ENCODE measurements at places on chromosomes 6 and 20.

DNA sequence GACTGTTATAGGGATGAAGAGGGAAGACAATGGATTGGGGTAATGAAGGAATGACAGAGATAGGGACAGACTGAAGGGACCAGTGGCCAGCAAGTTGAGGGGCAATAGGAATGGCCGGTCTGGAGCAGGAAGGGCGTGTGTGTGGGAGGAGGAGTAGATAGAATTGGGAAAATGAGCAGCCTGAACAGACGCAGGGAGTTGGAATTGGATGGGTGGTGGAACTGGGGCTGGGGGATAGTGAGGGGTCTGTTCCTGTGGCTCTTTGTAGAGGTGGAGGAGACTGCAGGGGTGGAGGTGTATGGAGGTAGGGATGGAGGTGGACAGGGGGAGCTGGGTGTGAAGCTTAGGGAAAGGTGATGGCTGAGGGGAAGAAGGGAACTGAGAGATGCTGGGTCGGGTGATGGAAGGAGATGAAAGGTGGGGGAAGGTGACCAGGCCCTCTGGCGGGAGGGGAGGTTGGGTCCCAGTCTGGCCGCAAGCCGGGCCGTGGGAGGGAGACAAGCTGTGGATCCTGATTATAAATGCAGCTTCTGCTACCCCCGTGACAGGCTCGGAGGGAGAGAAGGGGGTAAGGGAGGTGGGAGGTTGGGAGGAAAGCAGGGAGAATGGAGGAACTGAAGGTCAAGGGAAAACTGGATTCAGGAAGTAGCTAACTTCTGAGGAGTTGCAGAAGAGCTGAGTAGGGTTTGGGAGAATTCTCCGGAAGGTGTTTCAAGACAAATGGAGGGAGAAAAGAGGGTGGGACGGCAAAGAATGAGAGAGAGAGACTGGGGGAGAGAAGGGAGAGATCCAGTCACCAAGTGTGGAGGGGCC lies 5.2 kb downstream of the SYNGAP1 start:
- no peak for DNase-seq

DNA sequence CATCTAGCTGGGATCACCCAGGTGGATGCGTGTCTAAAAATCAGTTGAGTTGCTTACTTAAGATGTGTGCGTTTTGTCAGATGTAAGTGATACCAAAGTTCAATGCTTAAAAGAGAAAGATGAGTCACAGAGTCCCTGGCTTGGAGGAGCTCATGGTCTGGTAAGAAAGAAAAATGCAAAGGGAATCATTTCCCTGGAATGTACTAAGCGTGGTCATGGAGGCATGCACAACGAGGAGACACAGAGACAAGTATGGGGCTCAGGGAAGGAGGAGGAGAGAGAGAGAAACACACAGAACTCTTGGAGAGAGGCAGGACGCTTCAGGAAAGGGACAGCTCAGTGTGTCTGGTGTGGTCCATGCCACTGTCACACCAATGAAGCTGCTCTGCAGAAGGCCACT lies 186.9 kb upstream of the GMDS start:
- peak; percentile 90 for DNase-seq

DNA sequence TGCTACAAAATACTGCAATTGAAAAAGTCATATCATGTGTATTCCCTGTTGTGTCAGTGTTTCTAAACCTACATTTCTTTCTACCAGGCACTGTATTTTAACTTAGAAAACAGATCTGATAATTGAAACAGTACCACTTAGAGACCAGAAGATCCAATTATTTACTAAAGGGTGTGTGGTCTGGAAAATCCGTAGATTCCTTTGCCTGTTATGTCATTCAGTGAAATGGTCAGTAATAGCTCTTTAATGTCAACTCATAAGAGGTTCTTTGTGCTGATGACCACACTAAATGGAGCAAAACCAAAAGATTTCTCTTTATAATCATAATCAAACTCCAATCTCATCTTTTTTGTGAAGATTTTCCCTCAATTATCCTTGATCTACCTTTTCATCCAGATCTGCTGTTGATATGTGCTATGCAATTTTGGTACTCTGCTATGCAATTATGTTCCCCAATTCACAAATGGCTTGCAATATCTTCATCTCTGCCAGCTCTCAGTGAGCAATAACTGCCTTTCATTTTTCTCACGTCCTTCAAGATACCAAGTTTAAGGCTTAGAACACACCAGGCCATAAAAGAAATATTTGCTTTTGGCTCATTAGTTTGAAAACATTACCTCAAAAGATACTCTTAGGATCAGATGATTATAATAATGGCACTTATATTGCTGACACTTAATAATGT lies 165.5 kb downstream of the MOXD1 start:
- no peak for DNase-seq

GRCh38 chr6:33616913-33617312 lies 4.2 kb upstream of the ITPR3 start:
- no peak for DNase-seq

- no peak for DNase-seq
Observed at GRCh38 chr20:45059022-45059728, 41.8 kb downstream of the KCNS1 start.

DNA sequence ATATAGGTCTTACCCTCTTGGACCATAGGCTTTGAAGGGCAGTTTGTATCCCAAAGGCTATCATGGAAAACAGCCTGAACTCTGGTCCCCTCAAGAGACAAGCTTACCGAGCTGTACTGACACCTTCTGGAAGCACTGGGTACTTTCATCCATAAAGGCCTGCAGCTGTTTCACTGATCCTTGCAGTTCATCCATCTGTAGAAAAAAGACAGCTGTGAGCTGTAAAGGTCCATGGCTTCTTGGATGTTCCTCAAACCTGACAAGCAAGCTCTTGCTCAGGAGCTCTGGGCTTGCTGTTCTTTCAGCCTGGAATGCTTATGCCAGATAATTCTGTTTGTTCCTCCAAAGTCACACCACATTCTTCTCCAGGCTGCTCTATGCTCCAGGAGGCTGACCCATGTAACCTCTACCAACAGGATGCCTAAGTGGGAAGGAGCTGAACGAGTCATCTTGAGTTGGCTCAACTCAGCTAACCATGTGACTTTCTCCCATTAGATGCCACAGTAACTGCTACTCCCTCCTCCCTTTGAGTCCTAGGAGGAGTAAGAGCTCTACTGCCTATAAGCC lies 8.8 kb upstream of the NDRG3 start:
- peak; percentile 71 for DNase-seq
